ENCODE measurements at places on chromosomes 11 and 22.

GRCh38 chr11:36394056-36394455 is 98.0 kb downstream of the PRR5L start:
- DNase-seq, result no peak

- DNase-seq, result no peak
These were observed 99.4 kb downstream of the APIP start for GRCh38 chr11:34816698-34817213.

GRCh38 chr11:33747979-33748378 is 11.8 kb upstream of the CD59 start:
- DNase-seq, result no peak

GRCh38 chr11:61000426-61000825 is 28.9 kb downstream of the CD6 start:
- no peak for DNase-seq

DNA sequence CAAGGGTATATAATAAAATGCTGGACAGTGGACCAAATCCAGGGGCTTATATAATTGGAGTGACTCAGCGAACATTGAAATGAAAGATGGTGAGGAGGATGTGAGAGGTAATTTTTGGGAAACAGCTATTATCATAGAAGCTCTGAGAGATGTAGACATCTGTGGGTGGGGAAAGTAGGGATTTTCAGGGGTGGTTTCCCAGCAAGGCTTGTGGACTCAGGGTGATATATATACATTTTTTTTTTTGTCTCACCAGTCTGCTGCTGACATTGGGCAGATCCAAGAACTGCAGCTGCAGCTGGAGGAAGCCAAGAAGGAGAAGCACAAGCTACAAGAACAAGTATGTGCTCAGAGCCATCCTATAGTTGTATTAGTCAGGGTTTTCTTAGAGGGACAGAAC is 208.1 kb downstream of the MYO18B start:
- DNase-seq, result no peak

GRCh38 chr11:64887757-64888405 is 9.5 kb upstream of the EHD1 start:
- peak; percentile 83 for DNase-seq

GRCh38 chr22:37604875-37605274 is 3.8 kb upstream of the GGA1 start:
- DNase-seq, result no peak

- DNase-seq, result no peak
These were observed 199.4 kb upstream of the MTMR2 start for GRCh38 chr11:96123301-96123700.

GRCh38 chr11:83793310-83793709 is 507.1 kb upstream of the CCDC90B start:
- no peak for DNase-seq

DNA sequence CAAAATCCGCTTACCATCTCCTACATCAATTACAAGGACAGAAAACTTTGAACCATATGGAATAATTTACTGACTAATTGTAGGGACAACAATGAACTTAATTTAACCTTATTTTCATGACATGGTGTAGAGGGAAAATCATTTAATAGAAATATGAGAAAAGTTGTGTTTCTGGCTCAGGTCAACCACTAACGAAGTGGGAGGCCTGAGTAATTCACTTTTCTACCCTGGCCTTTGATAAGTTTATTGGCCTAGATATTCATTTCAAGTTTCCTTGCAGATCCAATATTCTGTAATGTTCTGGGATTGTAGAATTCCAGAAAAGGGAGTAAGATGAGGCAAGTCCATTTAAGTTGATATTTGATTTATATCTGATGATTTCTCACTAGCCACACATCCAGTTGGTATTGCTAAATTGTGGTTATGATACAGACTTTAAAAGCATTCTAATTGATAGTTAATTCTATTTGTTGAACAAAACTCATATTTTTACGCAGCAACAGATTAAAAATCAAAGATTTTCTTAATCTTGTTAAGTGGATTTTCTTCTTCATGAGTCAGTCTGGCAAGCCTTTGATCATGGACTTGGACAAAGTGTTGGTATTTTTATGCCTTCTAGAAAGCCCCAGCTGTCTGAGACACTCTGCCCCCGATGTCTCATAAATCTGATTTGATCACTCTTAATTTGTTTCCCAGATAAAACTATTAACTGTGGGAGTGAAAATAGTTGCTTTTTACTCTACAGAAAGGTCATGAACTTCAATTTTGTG is 336.5 kb downstream of the TMEM135 start:
- DNase-seq, result no peak

DNA sequence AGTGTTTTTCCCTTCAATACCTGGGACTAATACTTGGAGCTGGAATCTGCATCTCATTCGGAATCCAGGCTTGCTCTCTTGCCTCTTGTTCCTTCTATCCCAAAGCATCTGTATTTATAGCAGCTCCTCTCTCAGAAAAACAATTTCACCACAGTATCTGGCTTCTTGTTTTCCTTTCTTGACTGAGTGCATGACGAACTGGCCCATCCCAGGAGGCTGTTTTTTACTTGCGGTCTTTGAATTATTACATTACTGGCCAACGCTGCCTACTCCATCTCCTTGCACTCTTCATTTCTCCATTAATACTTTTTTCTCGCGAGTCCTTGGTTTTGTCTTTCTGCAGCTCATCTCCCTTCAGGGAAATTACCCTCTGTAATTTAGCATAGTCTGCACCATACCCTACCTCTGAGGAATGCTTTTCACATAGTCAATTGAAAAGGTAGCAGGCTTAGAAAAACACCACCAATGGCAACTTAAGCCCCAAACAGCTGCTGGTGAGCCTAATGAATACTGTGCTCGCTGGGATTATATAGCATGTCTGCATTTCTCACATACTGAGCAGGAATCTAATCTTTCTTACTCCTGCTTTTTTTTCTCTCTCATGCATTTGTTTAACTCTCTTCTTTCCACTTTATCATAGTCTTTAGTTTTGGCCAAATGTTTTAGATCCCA is 277.4 kb upstream of the SESN3 start:
- DNase-seq, result no peak

DNA sequence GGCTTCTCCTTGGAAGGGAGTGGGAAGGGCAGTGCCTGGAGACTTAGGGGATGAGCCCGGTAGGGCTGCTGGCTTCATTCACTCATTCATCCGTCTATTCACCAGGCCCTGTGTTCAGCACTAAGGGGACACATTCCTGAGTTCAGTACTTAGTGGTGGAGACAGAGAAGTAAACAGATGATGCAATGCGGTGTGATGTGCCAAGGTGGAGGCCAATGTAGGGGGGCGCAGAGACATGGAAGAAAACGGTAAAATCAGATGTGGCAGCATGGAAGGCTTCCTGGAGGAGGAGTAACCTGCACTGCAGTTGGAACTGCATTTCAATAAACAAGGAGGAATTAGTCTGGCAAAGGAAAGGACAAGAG is 21.3 kb downstream of the GRIK4 start:
- DNase-seq, result no peak

GRCh38 chr11:108568195-108568858 is 25.2 kb downstream of the EXPH5 start:
- DNase-seq, result no peak

DNA sequence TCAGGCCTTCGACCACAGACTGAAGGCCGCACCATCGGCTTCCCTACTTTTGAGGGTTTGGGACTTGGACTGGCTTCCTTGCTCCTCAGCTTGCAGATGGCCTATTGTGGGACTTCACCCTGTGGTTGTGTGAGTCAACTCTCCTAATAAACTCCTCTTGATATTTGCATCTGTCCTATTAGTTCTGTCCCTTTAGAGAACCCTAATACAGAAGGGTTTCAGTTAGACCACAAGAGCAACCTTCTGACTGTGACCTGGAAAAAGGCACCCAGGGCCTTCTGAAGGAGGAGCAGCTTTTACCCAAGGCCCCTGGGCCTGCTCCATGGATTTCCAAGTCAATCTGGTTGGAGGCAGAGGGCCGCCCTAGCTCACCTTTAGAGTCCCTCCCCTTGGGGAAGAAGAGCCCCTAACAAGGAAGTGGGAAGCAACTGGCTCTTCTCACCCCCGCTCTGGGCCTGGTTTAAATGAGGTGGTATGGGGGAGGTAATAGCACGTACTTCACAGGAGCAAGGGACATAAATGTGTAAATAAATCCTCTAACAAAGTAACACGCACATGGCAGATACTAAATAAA is 11.2 kb upstream of the CHST1 start:
- no peak for DNase-seq

- DNase-seq, result peak; percentile 75
These were observed 112.7 kb downstream of the VPREB1 start for GRCh38 chr22:22357024-22357883.

DNA sequence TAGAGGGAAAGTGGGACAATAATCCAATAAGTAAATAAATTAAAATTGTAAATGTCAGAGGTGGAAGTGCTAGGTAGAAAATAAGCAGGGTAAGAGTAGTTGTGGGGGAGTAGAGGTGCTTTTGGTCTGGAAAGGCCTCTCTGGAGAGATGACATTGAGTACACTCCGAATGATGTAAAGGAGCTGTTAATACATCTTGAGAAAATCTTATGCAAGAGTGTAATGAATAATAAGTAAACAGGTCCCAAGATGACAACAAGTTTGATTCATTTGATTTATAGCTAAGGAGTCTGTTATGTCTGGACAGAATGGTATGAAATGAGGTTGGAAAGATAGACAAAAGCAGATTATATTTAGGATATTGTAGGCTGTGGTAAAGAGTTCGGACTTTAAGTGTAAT is 87.5 kb downstream of the TMEM135 start:
- no peak for DNase-seq

DNA sequence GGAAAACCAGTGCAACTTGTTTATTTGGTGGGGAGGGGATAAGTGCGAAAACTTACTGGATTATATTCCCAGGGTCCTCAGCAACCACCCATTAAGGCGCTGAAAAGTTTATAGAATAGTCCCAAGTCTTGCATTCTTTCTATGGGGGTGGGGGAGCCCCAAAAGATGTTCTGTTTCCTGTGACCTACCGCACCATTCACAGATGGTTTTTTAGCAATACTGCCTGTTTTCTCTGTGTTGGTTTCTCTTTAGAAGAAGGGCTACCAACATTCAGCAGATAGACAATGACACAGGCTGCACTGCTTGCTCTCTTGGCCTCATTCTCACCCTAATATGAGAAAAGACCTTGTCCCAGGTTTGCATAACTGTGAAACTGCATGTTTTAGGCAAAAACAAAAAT is 86.5 kb downstream of the FAM76B start:
- no peak for DNase-seq

GRCh38 chr11:282630-283360 is 4.6 kb downstream of the NLRP6 start:
- no peak for DNase-seq

- no peak for DNase-seq
These were observed 152.4 kb downstream of the FCHSD2 start for GRCh38 chr11:72989727-72990126.

DNA sequence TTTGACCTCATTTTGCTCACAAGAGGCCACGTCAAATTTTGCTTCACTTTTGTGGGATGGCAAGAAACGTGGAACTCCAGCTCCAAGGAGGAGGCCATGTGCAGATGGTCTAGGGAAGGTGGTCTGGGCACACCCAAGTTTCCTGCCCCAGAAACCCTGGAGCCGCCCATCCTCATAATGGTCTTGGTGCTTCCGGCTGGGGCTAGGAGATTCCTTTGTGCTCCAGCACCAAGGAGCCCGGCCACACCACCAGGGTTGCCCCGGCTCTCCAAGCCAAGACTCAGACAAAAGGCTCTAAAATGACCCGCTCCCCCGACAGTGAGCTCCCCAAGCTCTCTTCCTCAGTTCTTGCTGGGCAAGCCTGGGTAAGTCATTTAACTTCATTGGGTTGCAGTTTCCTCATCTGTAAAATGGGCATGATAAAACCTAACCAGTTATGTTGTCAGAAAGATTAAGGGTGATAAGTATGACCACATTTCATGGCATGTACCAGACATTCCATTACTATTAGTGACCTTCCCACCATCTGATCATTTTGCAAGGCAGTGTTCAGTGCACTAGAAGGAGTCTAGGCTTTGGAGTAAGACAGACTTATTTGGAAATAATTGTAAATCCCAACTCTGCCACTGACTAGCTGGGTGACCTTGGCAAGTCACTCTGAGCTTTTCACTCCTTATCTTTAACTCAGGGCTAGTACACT is 23.3 kb downstream of the DKK3 start:
- no peak for DNase-seq

- DNase-seq, result peak; percentile 60
These were observed 15.8 kb downstream of the TMEM258 start for GRCh38 chr11:61776561-61777075.

GRCh38 chr11:69654001-69654659 is 13.2 kb downstream of the CCND1 start:
- no peak for DNase-seq

DNA sequence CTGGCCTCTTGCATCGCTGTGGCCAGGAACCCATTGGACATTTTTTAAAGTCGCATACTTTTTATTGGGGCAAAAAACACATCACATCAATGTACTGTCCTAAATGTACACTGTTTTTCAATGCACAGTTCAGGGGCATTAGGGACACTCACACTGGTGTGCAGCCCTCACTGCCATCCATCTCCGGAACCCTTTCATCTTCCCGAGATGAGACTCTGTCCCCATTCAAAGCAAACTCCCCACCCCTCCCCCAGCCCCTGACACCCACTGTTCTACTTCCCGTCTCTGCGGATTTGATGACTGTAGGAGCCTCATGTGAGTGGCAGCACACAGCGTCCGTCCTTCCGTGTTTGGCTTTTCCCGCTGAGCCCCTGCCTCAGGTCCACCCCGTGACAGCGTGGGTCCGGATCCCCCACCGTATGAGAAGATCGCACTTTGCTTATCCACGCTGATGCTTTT is 41.8 kb upstream of the TH start:
- peak; percentile 14 for DNase-seq

DNA sequence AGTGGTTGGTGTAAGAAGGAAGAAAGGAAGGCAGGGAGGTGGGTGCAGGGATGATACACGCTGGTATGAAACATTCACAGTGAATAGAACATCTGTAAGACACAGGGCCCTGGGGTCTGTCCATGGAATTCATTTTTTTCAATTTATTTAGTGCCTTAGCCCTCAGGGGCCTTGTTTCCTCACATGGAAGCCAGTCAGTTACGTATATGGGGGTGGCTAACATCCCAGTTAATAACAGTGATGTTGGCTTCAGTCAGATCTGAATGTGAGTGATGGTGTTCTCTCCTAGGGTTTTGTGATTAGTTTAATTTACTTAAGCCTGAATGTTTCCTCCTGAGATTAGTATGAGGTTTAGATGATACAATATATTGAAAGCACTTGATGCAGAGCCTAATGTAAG is 577.1 kb downstream of the NTM start:
- DNase-seq, result no peak

- DNase-seq, result no peak
These were observed 878.8 kb downstream of the NTM start for GRCh38 chr11:132249256-132249655.

GRCh38 chr11:398826-399225 is 4.8 kb downstream of the PKP3 start:
- DNase-seq, result no peak

GRCh38 chr22:22316589-22316988 is 72.0 kb downstream of the VPREB1 start:
- DNase-seq, result no peak

Measured in stimulated activated CD8-positive, alpha-beta memory T cell treated with anti-CD3 and anti-CD28 coated beads, Interleukin-2, amount 100 ng/mL, for 48 hours (primary cell).